ENCODE measurements at places on chromosomes 1 and 21.

GRCh38 chr21:42782723-42783242 lies 96.6 kb downstream of the WDR4 start:
- no peak for DNase-seq

DNA sequence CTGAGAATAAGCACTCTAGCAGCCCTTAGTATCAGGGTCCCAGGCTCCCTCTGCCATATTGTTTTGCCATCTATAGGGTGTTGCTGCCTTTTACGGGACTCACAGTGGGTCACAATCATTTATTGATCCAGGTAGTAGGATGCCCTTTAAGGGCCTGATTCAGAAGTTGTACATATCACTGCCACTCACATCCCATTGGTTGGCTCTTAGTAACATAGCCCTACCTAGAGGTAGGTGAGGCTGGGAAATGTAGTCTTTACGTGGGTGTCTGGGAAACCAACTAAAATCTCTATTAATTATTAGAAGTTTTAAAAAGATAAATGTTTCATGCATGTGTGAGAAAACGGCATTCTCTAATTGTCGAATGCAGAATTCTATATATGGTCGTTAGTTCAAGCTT lies 78.8 kb upstream of the ATP5PO start:
- DNase-seq, result no peak

DNA sequence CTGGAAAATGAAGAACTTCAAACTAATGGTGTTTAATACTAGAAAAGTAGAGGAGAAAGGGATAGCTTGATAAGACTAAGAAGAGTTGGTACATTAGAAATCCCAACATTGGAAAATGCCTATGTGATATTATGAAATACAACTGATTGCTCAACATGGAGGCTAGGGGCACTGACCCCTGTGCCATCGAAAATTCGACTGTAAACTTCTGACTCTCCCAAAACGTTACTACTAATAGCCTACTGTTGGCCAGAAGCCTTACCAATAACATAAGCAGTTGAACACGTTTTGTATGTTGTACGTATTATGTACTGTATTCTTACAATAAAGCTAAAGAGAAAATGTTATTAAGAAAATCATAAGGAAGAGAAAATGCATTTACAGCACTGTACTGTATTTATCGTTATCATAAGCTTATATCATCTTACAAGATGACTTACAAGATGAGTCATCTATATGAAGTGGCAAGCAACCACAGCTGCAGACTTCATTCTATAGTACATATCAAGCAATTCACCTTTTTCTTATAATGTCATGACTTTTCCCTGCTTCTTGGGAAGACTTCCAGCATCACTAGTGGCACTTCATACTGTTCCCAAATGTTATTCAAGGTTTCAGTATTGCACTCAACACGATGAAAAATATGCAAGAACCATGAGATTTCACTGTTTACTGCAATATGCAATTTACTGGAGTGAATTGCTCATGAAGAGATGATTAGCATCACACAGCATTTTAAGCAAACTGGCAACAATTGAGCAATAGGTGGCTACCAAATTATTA lies 12.9 kb upstream of the CTSK start:
- DNase-seq, result no peak

- DNase-seq, result no peak
These were observed 251.0 kb downstream of the OLFM3 start for GRCh38 chr1:101745551-101746270.

DNA sequence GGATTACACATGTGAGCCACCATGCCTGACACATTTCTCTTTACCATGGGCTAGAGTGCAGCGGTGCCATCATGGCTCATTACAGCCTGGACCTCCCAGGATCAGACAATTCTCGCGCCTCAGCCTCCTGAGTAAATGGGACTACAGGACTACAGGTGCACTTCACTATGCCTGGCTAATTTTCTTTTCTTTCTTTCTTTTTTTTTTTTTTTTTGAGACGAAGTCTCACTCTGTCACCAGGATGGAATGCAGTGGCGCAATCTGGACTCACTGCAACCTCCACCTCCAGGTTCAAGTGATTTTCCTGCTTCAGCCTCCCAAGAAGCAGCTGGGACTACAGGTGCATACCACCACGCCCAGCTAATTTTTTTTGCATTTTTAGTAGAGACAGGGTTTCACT lies 14.8 kb upstream of the KIF1B start:
- no peak for DNase-seq

- no peak for DNase-seq
These were observed 261.2 kb downstream of the PTPRU start for GRCh38 chr1:29497395-29498125.

DNA sequence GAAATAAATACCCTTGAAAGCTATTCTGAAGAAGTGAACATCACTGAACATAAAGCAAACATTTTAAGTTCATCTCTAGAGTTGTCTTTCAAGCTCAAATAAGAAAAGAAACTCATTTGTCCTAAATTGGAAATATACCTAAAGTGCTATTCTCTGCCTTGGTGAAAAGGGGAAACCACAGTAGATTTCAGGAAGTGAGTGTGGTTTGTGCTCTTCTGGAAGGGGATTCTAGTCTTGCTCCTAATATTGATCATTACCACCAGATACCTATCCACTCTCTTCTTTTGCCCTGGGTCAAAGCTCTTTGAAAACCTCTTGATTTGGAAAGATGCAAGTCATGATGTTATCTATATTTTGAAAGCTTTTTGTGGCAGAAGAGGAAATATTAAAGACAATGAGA lies 798.1 kb downstream of the ADGRL2 start:
- no peak for DNase-seq

- no peak for DNase-seq
These were observed 131.2 kb downstream of the TGFB2 start for GRCh38 chr1:218476385-218476784.

- DNase-seq, result no peak
These were observed 137.2 kb downstream of the ROR1 start for GRCh38 chr1:63911049-63911448.

GRCh38 chr1:63721531-63722189 lies 52.2 kb upstream of the ROR1 start:
- DNase-seq, result no peak

- DNase-seq, result no peak
These were observed 158.6 kb upstream of the AJAP1 start for GRCh38 chr1:4495809-4496208.

DNA sequence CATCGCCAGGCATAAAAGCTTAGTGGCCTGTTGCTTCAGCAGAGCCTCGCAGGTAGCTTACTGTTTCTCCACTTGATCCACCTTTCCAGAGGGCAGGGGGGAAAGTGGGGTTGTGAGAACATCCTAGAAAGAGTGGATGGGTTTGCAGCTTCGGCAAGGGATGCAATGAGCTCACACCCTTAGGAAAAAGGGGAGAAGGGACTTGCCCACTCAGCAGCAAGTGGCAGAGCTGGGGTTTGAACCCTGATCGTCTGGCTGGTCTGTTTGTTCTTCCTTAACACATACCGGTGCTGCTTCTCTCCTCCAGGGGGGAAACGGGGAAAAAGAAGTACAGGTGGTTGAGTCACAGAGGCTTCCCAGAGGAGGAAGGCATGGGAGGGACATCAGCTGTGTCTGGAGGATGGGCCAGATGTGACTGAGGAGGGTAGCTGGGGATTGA lies 1.0 kb downstream of the TMEM201 start:
- DNase-seq, result no peak

DNA sequence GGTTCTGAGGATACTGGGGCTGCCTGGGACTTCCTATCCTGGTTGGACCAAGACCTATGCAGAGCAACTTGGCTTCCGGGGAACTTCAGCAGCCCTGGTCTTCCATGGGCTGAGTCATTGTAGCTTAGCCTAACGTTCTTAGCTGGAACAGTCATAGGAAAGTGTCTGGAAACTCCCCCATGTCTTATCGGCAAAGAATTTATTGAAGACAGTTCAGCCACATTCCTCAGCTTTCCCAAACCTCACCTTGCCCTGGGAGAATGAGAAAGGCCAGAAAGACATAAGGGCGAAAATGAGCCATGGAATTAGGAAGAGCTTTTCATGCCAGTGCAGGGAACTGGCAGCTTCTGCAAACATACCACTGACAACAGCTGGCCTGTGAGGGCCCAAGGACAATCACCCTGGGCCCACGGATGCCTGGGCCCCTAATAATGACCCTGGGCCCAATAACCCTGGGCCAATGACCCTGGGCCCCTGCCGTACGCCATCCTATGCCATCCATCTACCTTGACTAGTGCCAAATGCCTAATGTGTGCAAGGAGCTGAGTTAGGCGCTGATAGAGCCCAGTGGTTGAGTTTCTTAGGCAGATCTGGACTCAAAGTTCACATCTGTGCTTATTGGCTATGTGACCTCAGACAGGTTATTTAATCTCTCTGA lies 114.4 kb upstream of the GADD45A start:
- no peak for DNase-seq
